Activated T-cell treated with anti-CD3 and anti-CD28 coated beads, Interleukin-2, amount 50 U/mL, for 72 hours (primary cell): ENCODE measurements at places on chromosomes 5 and 9. TPM values are rescaled to one million over a fixed set of nuclear protein-coding genes. Genes with fewer than 3 reads are reported as not detected.

RPL37 gene
- 2,016 TPM for total RNA-seq

DNA sequence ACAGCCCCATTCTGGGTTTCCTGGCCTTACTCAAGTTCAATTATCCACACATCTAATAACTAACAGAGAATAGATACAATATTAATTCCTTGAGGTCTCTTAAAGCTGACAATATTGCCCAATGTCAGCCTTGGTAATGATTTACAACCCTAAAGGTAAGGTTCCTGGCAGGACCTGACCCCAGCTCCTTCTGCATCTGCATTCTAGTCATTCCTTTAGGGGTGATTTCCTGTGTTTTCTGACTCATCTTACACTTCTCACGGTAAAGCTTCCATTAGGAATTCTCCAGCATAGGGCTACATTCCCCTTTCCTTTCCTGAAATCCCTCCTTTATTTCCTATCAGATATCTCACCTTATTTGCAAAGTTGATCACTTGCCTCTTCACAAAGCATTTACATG is 9.3 kb downstream of the HAVCR1 start:
- no peak for DNase-seq

DNA sequence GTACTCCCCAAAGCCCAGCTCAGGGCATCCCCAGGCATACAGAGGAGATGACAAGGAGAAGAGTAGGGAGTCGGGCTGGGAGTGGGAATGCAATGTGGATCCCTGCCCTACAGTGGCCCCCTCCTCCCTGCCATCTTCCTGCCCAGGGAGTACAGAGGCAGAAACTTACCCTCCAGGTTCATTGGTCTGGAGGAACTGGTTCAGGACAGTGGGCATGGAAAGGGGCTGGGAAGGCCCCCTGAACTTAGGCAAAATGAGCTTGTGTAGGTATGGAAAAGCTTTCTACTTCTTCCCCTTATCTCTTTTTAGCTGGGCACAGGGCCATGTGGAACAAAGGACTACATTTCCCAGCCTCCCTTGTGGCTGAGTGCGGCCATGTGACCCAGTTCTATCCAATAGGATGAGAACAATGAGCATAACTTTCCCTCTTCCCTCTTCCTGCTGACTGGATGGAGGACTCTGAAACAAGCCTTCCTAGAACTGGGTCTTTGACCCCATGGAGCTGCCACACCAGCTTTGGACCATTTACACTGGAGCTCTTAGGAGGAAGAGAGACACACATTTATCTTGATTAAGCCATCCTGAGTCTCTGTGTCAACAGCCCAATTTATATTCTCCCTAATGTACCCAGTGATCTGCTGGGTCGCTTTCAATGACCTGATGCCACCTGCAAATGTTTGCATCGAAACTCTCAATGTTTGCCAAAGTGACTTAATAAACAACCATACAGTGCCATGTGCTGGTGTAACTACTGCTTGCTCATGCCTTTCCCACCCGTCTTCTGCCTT is 25.0 kb upstream of the HMCN2 start:
- peak; percentile 47 for DNase-seq

DNA sequence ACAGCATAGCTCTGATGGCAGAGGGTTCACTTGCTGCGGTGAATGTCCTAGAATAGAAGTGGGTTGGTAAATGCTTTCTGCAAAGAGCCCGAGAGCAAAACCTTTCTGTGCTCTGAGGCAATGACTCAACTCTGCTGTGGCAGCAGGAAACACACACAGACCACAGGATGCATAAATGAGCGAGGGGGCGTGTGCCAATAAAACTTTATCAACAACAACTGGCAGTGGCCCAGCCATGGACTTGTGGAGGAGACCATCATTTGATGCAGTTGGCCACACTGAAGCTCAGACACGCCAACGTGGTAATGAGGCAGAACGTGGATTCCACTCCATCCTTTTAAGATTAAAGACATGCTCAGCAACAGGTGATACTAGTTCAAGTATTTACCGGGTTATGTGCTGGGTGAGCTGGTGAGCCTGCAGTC is 6.8 kb downstream of the MRPL36 start:
- peak; percentile 83 for DNase-seq

DNA sequence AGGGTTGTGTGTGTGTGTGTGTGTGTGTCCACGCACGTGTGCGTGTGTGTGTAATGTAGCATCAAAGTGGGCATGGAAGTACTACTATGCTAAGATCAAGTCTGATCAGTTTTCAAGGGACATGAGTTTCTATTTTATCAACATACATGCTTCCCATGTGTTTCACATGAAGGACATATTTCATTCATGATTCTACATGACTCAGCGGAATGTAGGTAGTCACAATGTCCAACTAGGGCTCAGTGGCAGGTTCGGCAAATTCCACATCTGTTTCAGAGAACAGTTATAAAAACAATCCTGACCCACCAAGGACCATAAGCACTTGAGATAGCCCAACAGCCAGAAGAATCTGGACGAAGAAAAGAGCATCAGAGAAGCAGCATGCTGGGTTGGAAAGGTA is 148.3 kb downstream of the SPOCK1 start:
- DNase-seq = no peak

DNA sequence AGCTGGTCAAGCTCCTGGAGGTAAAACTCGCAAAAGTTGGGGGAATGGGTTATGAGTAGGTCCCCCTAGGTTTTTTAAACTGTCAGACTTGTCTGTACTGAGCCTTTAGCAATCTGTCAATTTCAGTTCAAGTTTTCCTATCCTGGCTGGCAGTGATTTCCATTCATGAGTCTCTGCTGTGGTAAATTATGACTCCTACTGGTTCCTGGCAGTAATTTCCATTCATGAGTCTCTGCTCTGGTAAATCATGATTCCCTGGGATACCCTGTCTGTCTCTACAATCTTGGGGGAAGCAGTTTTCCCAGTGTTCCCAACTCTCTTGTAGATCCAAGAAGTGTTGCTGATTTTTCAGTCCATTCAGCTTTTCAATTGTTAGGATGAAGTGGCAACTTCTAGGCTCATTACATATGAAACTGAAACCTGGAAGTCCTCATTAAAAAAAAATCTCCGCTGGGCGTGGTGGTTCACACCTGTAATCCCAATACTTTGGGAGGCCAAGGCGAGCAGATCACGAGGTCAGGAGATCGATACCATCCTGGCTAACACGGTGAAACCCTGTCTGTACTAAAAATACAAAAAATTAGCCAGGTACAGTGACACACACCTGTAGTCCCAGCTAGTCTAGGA is 91.3 kb upstream of the GPBP1 start:
- no peak for DNase-seq

GRCh38 chr9:127776195-127776923 is 2.1 kb downstream of the SH2D3C start:
- peak; percentile 83 for DNase-seq

- DNase-seq = no peak
These were observed 1048.7 kb upstream of the NUDT12 start for GRCh38 chr5:104611135-104611767.

DNA sequence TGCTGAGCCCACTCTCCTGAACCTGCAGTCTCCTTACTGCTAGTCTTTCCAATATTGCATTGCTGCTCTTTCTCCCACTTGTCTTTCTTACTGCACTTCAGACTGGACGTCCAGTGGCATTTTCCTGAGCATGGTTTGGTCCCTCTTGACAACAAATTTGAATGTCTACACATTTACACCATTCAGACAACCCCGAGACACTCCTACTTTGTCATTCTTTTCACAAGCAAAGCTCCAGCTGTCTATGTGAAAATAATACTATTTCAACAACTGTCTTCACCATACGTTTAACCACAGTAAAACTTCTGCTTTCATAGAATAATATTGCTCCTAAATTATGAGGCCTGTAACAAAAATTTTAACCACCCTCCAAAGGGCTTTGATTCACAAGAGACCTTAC is 10.4 kb upstream of the APTX start:
- DNase-seq = no peak

DNA sequence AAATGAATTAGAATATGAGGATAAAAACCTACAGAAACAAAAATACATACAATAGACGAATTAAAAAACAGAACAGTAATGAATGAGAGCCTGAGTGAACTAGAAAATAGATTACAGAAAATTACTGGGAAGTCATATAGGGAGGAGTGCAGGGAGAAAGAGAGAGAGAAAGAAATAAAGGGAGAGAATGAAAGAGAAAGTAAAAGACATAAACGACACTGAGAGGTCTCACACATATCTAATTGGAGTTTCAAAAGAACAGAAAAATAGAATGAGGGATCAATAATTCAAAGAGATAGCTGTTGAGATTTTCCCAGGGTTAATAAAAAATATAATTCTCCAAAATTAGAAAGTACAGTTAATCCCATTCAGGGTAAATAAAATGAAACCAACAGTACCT is 156.4 kb upstream of the FTMT start:
- no peak for DNase-seq
